T-cell (primary cell): ENCODE measurements at places on chromosomes 7 and 10.

GRCh38 chr10:70265032-70265689, 18.6 kb downstream of the NPFFR1 start:
- DNase-seq, result no peak

GRCh38 chr10:97185326-97186058, at the start of gene SLIT1:
TSS of gene SLIT1 (minus strand) at chr10:97185959. CDS start at chr10:97185674, 285 bp downstream.
- no peak for DNase-seq

GRCh38 chr10:89469517-89469916, 55.1 kb downstream of the IFIT5 start:
- no peak for DNase-seq

DNA sequence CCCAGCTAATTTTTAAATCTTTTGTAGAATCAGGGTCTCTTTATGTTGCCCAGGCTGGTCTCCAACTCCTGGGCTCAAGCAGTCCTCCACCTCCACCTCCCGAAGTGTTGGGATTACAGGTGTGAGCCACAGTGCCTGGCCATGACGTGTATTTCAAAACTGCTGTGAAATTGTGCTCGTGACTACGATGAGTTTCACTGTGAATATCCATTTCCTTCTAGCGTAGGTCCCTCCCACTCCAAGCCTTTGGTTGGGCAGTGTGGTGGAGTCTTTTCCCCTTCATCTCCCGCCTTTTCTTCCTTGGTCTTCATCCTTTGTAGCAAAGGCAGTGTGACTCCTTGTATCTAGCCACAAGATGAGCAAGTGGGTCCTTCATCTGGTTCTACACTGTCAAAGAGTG, 56.2 kb downstream of the CUL1 start:
- DNase-seq, result no peak

DNA sequence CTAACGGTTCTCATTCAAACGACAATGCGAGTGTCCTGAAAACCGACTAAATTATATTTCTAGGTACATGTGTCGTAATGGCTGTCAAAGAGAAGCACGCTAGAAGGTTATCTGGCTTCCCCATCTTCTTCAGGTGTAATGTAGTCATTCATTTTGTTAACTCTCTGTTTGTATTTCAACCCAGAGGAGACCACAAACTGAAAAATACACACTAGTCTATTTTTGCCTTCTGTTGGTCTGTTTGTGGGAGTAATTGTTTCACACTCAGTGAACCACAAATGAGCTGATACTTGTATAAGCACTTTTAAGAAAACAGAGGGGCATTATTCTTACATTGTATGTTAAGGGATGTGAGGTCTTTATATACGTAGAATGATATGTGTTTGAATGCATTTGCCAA, 305.9 kb downstream of the GATA3 start:
- DNase-seq, result no peak

- DNase-seq, result no peak
These were observed 36.1 kb downstream of the ABRAXAS2 start for GRCh38 chr10:124837687-124838086.

DNA sequence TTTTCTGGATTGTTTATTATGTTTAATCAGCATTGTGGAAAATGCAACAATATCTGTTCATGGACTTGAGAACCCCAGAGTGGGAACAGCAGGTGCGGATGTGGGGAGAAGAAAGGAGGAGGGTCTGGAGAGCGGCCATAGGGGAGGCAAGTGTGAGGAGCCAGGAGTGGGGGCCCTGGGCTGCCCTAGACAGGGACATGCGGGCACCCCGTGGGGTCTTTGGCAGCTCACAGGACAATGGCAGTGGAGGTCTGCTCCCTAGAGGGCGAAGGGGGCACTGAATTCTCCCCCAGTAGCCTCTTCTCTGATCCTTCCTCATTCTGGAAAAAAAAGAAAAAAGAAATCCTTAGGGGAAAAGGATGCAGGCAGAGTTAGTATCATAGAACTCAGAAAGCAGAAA, 8.9 kb downstream of the TMEM176B start:
- DNase-seq, result no peak

- no peak for DNase-seq
These were observed 162.5 kb downstream of the GPR37 start for GRCh38 chr7:124603066-124603465.

DNA sequence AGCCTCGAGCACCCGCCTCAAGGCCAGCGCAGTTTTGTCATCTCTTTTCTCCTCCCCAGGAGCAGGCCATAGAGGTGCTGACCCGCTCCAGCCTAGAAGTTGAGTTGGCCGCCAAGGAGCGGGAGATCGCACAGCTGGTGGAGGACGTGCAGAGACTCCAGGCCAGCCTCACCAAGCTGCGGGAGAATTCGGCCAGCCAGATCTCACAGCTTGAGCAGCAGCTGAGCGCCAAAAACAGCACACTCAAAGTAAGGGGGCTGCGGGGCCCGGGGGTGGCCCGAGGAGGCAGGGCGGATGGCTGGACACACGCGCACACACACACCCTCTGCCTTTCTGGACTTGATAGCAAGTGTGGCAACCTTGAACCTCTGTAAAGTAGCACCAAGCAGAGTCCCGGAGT, 108.3 kb upstream of the SH2B2 start:
- no peak for DNase-seq

DNA sequence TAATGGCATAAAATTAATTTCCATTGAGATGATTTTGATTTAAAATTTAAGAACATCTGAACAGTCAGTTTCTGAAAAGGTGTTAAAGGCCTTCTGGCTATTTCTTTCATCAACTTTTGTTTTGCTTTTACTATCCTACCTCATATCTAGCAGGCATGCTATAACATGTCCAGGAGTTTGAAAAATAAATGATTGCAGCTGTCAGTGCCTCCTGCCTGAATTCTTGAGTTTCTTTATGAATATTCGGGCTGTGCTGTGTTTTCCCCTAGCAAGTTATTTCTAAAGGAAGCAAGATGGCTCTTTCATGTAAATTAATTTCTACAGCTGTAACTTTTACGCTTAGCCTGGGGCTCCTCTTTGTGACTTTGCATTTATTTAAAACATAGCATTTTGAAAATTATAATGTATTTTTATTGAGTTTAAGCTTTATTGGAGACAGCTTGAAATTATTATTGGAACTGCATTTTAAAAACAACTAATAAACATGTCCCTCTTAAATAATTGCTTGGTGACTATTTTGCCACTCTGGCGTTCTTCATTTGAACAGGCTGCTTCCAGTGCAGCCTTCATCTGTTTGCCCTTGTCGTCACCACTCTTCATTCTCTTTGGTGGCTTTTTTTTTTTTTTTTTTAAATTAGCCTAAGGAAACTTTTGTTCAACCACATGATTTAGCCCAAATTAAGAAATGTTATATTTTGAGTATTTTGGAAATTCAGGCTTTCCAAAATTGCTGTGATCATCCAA, 1083.4 kb upstream of the LRRN3 start:
- no peak for DNase-seq

DNA sequence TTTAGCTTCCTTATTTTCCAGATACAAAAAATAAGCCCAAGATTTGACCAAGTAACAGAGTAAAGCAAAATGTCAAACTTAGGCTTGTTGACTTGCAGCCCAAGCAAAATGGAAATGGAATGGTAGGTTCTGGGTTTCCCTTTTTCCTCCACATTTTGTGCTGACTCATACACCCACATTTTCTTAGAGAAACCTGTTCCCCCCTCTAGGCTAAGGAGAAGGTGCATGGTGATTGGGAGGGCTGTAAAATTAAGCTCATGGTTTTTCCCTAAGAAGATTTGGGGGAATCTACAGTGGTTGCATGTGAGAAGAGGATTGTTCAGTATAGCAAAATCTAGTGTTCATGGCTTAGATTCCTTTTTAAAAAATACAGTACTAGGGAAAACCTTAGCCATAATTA, 127.4 kb downstream of the ARL4A start:
- DNase-seq, result no peak

GRCh38 chr10:125162120-125162931, 2.0 kb upstream of the CTBP2 start:
- DNase-seq, result no peak

- DNase-seq, result no peak
These were observed 13.1 kb upstream of the HABP2 start for GRCh38 chr10:113539789-113540188.

DNA sequence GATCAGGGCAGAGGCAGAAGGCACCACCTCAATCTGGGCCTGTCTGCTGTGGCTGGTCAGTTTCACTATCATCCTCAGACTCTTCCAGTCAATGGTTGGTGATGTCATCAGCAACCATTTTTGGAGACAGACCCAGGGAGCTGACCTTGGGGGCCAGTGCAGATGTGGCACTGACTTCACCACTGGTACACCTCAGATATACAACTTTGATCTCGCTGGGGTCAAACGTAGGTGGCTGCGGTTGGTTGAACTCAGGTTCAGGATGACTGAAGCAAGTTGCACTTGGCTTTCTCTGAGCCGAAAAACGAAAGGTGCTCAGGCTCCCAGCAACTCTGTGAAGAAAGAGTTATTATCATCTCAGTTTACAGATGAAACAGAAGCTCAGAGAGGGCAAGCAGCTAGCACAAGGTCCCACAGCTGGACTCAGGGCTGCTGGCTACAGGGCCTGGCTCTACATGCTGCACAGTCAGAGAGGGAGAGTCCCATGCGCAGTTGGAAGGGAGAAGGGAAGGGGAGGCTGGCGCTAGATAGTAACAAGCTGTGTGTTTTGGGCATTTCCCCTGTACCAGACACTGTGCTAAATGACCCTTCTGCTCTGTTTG, 27.2 kb downstream of the ANKRD16 start:
- no peak for DNase-seq
